ENCODE measurements at places on chromosomes 4 and X. TPM values are rescaled to one million over a fixed set of nuclear protein-coding genes. Genes with fewer than 3 reads are reported as not detected.

DNA sequence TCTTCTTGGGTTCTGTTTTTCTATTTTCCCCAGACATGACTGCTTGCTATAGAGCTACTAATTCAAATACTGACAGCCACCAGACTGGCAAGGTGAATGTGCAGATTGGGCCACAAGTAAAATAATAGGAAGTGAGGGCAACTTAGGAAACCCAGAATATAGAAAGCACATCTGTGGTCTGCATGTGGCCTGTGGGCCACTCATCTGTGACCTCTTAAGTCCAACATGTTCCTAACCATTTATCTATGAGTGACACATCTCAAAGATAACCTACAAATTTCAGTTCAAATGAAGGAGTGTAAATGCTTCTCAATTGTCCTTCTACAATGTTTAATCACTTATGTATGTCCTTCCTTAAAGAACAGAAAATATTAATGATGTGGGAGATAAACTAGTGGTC is 128.9 kb downstream of the REELD1 start:
- H3K4me3 ChIP-seq, result no peak overlapping the region
- H3K27ac ChIP-seq, result no peak overlapping the region
- no peaks in the 10 kb centered on the region for H3K27me3 ChIP-seq
- H3K36me3 ChIP-seq, result no peaks in the 10 kb centered on the region

DNA sequence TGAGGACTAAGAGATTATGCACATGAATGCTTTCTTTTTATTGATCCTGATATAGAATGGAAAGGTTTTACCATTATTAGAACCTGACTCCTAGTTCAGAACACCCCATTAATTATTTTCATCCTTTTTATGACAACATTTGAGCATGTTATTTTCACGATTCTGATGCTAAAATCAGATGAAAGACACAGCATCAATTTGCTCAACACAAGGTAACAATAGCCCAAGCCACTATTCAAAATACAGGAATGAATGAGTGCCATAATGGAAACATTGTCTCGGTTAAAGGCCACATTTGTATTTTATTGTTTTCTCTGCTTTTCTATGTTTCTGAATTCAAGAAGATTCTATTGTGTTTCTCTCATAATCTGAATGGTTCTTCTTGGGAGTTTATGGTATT is 126.3 kb upstream of the POF1B start:
- H3K4me1 ChIP-seq, result no peaks in the 10 kb centered on the region
- H3K27ac ChIP-seq, result no peak overlapping the region
- H3K4me3 ChIP-seq, result no peak overlapping the region
- H3K36me3 ChIP-seq, result no peaks in the 10 kb centered on the region
- H3K27me3 ChIP-seq, result no peaks in the 10 kb centered on the region

GRCh38 chr4:68373513-68373912 is 23.6 kb upstream of the YTHDC1 start:
- no peak for DNase-seq
- peaks cover 25% of the 10 kb centered on the region for H3K4me1 ChIP-seq
- H3K4me3 ChIP-seq, result no peak overlapping the region
- no peaks in the 10 kb centered on the region for H3K27me3 ChIP-seq

GRCh38 chr4:53315300-53315699 is 50.6 kb downstream of the SCFD2 start:
- no peak for DNase-seq
- H3K27ac ChIP-seq, result no peak overlapping the region
- no peaks in the 10 kb centered on the region for H3K27me3 ChIP-seq
- no peaks in the 10 kb centered on the region for H3K4me1 ChIP-seq
- no peak overlapping the region for H3K4me3 ChIP-seq

GRCh38 chr4:126628933-126629332 is 1003.8 kb upstream of the INTU start:
- no peak for DNase-seq
- no peaks in the 10 kb centered on the region for H3K36me3 ChIP-seq
- H3K27ac ChIP-seq, result no peak overlapping the region
- no peak overlapping the region for H3K4me3 ChIP-seq
- no peaks in the 10 kb centered on the region for H3K27me3 ChIP-seq

- no peaks in the 10 kb centered on the region for H3K27me3 ChIP-seq
- DNase-seq, result no peak
- no peaks in the 10 kb centered on the region for H3K4me1 ChIP-seq
- no peak overlapping the region for H3K4me3 ChIP-seq
- H3K36me3 ChIP-seq, result no peaks in the 10 kb centered on the region
Measured at GRCh38 chr4:40216622-40217366, 20.0 kb downstream of the RHOH start.

GRCh38 chr4:16764622-16765021 is 133.8 kb downstream of the LDB2 start:
- no peaks in the 10 kb centered on the region for H3K27me3 ChIP-seq
- no peak for DNase-seq
- H3K27ac ChIP-seq, result no peak overlapping the region
- H3K4me1 ChIP-seq, result no peaks in the 10 kb centered on the region
- no peak overlapping the region for H3K4me3 ChIP-seq

The TCEANC gene
- total RNA-seq, result 0.96 TPM

The ADGRA3 gene
- total RNA-seq, result 51.6 TPM

The ANK2 gene
- 0.61 TPM for total RNA-seq
